Stromal cell of bone marrow (primary cell): ENCODE measurements at places on chromosomes 7 and 10.

DNA sequence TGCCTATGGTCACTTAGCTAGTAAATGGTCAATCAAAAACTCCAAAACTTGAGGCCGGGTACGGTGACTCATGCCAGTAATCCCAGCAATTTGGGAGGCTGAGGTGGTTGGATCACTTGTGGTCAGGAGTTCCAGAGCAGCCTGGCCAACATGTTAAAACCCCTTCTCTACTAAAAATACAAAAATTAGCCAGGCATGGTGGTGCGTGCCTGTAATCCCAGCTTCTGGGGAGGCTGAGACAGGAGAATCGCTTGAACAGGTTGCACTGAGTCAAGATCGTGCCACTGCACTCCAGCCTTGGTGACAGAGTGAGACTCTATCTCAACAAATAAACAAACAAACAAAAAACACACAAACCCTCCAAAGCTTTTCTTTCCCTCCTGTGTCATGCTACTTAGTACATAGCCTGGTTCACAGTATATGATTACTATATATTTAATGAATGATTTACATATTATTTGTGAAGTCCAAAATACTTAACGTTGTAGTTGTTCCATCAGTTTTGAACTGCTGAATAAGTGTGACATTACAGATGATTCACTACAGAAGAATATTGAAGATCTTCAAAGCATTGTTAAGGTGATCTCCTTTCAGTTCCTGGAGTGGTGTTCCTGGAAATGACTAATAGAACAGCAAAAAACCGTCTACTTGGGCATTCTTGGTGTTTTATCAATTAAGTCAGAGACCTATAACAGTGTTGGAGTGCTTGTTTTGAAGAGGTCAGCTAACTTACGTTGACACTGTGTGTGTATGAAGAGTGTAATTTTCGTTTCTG is 72.9 kb downstream of the ADK start:
- DNase-seq = peak; percentile 31

DNA sequence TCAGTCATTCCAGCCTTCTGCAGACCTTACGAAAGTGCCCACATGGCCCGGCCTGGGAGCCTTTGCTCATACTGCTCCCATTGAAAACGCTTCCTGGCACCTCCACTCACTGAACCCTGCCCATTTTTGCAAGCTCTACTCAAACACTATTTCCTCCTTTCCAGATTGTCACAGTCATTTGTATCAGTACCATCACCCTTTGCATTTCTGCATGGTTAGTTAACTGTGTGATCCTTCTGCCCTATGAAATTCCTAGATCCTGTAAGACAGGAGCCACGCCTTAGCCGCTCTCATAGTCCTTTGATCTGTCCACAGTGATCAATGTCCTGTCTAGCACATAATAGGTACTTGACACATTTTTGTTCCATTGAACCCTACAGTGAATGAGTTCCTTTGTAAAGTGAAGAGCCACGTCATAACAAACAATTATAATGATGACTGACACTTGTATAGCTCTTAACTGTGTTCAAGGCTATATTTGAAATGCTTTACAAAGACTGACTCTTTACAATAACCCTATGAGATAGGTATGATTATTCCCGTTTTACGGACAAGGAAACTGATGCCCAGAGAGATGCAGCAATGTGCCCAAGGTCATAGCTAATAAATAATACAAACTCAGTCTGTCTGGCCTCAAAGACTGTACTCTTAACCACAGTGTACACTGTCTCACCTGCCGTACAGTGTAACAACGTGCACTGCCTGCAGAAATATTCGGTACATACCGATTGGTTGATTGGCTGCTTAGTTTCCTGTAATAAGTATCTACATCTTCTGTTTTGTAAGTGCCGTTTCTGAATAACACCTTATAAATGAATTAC is 16.6 kb upstream of the ITIH2 start:
- no peak for DNase-seq

GRCh38 chr10:43210556-43210955 is 56.3 kb downstream of the RASGEF1A start:
- DNase-seq = no peak

DNA sequence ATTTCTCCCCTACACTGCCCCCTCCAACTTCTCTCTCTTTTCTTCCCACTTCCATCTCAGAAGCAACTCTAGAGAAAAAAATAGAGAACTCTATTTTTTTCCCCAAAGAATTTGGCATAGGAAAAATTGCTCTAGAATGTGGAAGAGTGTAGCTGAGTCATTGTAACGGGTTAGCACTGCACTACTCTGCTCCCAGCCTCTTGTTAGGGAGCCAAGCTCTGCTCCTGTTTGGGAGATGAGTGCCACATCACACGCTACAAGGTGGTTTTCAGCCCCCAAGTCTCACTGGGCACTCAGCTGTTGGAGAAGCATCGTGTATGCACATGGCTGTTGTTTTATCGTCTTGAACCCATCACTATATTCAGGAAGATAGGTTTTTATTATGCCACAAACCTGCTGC is 136.4 kb downstream of the BMPER start:
- DNase-seq = peak; percentile 35

DNA sequence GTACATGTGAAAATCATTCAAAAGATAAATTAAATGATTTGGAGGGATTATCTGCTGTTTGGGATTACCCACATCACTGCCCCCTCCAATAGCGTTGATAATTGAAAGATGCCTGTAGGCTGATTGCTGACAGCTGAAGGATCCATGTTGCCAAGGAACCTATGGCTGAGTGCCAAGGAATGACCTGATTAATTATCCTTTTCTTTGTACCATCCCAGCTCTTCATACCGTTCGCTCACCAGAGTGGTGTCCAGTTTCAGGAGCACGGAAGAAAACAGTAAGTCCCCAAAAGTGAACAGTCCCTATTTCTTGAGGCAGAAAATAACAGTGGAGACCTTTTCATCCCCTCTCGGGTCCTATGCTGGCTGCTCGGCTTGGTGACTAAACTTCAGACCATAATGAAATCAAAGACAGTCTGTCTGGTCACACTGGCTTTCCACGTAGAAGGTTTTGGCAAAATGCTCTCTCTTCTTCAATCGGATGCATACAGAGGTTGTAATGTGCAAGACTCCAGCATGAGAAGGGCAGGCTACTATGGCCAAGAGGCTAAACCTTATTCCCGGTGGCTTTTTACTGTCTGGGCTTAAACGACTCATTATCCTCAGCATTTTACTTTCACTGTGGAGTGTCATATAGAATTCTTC is 108.8 kb downstream of the SPAG6 start:
- DNase-seq = no peak
